Parietal lobe (tissue), 2 donors: ENCODE measurements at places on chromosomes 1 and 21. TPM values are rescaled to one million over a fixed set of nuclear protein-coding genes. Genes with fewer than 3 reads are reported as not detected.

C1orf116 gene
- total RNA-seq = under 0.01 TPM

ZSWIM5 gene
- total RNA-seq = 38.8 TPM

RGS13 gene
- not detected for total RNA-seq

CD52 gene
- not detected for total RNA-seq

PLA2G5 gene
- total RNA-seq = not detected

KHDRBS1 gene
- total RNA-seq = 128 TPM

SON gene
- 240 TPM for total RNA-seq

LY9 gene
- total RNA-seq = not detected

C1orf141 gene
- total RNA-seq = not detected

CCDC17 gene
- 0.94 TPM for total RNA-seq

UMODL1 gene
- total RNA-seq = not detected

SLC9C2 gene
- 1.9 TPM for total RNA-seq

C1orf226 gene
- total RNA-seq = 7.5 TPM

GOLT1A gene
- not detected for total RNA-seq

NBPF10 gene
- 1.9 TPM for total RNA-seq

RER1 gene
- total RNA-seq = 40.4 TPM

MSH4 gene
- total RNA-seq = 1.9 TPM

ENAH gene
- total RNA-seq = 109 TPM

KIF26B gene
- 51.3 TPM for total RNA-seq
